Activated T-cell treated with anti-CD3 and anti-CD28 coated beads, Interleukin-2, amount 50 U/mL, for 1 hour (primary cell): ENCODE measurements at places on chromosomes 3 and 15.

DNA sequence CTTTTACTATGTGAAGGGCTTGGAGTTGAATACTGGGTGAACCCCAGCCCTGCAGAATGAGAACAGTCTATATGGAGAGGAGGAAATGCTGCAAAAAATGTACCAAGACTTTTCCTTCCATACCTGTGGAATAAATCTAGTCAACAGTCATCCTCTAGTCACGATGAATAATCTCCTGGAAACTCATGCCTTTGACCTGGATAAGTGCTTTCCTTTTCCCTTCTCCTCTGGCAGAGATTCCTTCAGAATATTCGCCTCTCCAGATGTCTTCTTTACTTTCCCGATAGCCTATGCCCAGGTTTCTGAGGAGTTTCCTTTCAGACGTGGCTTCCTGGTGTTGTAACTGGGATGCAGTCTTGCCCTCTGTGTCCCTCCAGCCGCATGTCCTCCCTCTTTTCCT, 28.1 kb downstream of the CCNL1 start:
- DNase-seq: no peak

- no peak for DNase-seq
These were observed 3.9 kb downstream of the GP5 start for GRCh38 chr3:194395212-194395611.

DNA sequence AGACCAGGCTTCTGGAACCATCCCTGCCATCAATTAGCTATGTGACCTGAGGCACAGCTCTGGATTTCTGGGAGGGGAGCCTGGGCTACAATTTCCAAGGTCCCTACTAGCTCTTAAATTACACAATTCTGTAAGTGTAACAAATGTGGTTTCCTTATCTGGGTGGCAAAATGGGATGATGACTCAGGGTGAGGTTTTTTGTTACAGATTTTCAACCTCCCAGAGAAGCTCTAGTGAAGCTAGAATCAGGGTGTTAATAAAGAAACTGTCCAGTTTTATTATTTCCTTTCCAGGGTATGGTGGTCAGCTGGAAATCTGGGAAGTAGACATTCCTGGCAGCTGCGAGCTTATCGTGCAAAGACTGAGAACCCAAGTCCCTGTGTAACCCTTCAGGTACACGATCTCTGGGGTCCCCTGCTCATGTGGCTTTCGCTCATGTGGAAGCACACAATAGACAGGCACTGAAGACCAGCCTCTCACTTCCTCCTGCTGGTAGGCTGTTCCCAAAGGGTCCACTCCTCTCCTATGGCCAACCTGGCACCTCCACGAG, 7.3 kb downstream of the RAB27A start:
- DNase-seq: no peak

DNA sequence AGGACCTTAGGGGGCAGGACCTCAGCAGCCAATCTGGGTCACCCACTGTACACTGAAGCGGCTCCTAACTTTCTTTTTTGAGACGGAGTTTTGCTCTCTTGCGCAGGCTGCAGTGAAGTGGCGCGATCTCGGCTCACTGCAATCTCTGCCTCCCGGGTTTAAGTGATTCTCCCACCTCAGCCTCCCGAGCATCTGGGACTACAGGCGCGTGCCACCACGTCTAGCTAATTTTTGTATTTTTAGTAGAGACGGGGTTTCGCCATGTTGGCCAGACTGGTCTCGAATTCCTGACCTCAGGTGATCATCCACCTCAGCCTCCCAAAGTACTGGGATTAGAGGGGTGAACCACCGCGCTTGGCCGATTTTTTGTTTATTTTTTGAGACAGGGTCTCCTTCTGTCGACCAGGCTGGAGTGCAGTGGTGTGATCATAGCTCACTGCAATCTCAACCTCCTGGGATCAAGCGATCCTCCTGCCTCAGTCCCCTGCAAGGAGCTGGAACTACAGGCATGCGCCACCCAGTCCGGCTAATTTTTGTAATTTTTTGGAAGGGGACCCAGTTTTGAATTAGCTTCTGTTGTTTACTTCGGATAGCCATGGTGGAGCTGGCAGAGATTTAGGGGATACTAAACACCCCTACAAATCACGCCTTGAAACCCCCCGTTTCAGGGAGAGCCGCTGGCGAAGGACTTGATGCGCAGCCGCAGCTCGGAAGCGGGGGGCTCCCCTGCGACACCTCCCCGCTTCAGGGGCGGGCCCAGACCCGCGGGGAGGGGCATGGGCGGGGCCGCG, 1.5 kb upstream of the CLK3 start:
- DNase-seq: no peak

DNA sequence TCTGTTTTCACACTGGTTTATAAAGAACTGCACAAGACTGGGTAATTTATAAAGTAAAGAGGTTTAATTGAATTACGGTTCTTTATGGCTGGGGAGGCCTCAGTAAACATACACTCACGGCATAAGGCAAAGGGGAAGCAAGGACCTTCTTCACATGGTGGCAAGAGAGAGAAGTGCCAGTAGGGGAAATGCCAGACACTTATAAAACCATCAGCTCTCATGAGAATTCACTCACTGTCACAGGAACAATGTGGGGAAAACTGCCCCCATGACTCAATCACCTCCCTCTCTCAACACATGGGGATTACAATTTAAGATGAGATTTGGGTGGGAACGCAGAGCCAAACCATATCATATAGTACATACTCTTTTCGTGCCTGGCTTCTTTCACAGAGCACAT, 42.4 kb downstream of the MAP2K1 start:
- no peak for DNase-seq

DNA sequence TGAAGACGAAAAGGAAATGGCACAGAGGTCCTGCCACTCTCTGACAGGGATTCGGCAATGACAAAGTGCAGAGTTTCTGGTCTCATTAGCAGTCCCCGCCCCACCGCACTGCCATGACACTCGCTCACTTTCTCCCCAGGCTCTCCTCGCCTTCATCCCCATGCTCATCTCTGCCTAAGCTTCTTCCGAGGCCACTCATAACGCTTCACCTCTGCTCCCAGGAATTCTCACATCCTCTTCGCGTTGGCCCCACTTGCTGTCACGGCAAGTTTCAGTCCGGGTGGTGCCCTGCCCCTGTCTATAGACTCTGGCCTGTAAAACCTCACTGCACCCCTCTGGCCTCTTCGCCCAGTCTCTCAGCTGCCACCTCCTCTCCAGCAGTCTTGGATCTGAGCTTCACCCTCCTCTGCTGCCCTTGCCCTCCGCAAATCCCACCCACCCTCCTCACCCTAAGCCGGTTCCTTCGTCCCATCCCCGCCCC, 654 bp downstream of the RUBCN start:
- DNase-seq: peak; percentile 50

- no peak for DNase-seq
These were observed 205.5 kb downstream of the MECOM start for GRCh38 chr3:169457807-169458697.

- no peak for DNase-seq
These were observed 1.6 kb upstream of the NTRK3 start for GRCh38 chr15:88258093-88258641.

- no peak for DNase-seq
These were observed 2.0 kb downstream of the MGLL start for GRCh38 chr3:127820221-127820825.

GRCh38 chr15:87508086-87508485, 748.5 kb downstream of the NTRK3 start:
- no peak for DNase-seq

- peak; percentile 47 for DNase-seq
These were observed 141.9 kb upstream of the SMAD3 start for GRCh38 chr15:66923438-66923881.

DNA sequence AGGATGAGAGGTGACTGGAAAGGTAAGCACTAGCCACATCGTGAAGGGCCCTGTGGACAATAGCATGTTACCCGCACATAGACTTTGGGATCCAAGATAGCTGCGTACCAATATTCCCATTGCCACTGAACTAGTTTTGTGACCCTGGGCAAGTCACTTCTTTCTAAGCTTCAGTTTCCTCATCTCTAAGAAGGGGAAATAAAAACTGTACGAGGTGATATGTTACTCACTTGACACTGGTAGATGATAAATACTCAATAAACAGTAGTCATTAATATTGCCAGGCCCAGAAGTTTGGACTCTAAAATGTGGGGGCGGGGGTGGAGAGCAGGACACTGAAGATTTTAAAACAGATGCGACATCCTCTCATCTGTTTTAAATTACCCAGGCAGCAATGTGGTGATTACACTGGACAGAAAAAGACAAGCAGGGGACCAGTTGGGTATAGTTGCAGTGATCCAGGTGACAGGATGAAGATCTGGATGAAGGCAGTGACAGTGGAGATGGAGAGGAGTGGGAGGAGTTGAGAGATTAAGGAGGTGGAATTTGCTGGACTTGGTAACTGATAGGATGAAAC, 2.5 kb downstream of the ATG7 start:
- DNase-seq: no peak

GRCh38 chr3:52388348-52388821, 56.5 kb downstream of the SEMA3G start:
- no peak for DNase-seq

GRCh38 chr15:40330368-40330836, 6.9 kb downstream of the INAFM2 start:
- no peak for DNase-seq

GRCh38 chr3:190032923-190033322, 87.8 kb downstream of the P3H2 start:
- no peak for DNase-seq

- DNase-seq: no peak
These were observed 229.7 kb upstream of the TBL1XR1 start for GRCh38 chr3:177426878-177427495.

DNA sequence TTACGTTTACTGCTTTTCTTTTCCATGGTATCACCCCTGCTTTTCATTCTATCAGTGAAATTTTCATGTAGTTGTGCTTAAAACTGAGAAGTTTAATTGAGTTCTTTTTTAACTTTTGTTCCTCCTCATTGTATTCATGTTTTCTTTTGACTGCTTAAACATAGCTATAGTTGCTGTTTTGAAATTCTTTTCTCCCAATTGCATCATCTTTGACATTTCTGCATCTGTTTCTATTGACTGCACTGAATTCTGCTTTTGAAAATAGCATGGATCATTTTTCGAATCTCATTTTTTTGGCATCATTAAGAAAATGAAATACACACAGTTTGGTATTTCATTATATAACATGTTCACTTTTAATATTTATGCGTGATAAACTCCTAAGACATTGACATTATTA, 694.9 kb downstream of the MECOM start:
- no peak for DNase-seq

DNA sequence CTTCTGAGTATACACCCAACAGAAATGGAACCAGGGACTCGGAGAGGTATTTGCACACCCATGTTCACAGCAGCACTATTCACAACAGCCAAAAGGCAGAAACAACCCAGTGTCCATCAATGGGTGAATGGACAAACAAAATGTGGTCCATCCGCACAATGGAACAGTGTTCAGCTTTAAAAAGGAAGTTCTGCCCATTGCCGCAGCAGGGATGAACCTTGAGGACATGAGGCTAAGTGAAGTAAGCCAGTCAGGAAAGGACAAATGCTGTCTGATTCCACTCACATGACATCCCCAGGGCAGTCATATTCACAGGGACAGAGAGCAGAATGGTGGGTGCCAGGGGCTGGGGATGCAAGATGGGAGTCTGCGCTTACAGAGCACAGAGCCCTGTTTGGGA, 7.5 kb downstream of the IQSEC1 start:
- DNase-seq: no peak

- DNase-seq: no peak
These were observed 31.9 kb downstream of the ACAN start for GRCh38 chr15:88835119-88835518.
